Activated naive CD8-positive, alpha-beta T cell treated with anti-CD3 and anti-CD28 coated beads, Interleukin-2, amount 10 ng/mL, durations not matched to agents 7 days and 5 days (primary cell): ENCODE measurements at places on chromosomes 16 and 17. TPM values are rescaled to one million over a fixed set of nuclear protein-coding genes. Genes with fewer than 3 reads are reported as not detected.

CD300H gene
- total RNA-seq = not detected

SPATA32 gene
- total RNA-seq = 0.65 TPM

HCRT gene
- total RNA-seq = not detected

UBFD1 gene
- 44.6 TPM for total RNA-seq

SPNS2 gene
- 6.9 TPM for total RNA-seq

CXCL16 gene
- 2.7 TPM for total RNA-seq

ZNF423 gene
- total RNA-seq = 0.06 TPM

FN3K gene
- 5.2 TPM for total RNA-seq

TNFRSF12A gene
- 2.9 TPM for total RNA-seq

SMTNL2 gene
- total RNA-seq = not detected

ZSWIM7 gene
- total RNA-seq = 19.6 TPM

PRRT2 gene
- total RNA-seq = 2.3 TPM

LAT gene
- total RNA-seq = 288 TPM

KRT32 gene
- not detected for total RNA-seq

DOC2B gene
- total RNA-seq = not detected

NXN gene
- total RNA-seq = 0.22 TPM

DNAH3 gene
- not detected for total RNA-seq

CBX2 gene
- total RNA-seq = 9.2 TPM

PITPNM3 gene
- 0.64 TPM for total RNA-seq

MYH8 gene
- total RNA-seq = not detected

CDRT15 gene
- total RNA-seq = not detected

CKLF gene
- total RNA-seq = 130 TPM

CTRL gene
- 7.2 TPM for total RNA-seq

WNK4 gene
- total RNA-seq = 0.43 TPM

MARCHF10 gene
- total RNA-seq = 0.08 TPM

CD300LB gene
- not detected for total RNA-seq

CCL15 gene
- total RNA-seq = not detected

TLCD3A gene
- 12.5 TPM for total RNA-seq

MAP2K6 gene
- total RNA-seq = 11.7 TPM

SYT17 gene
- total RNA-seq = not detected

NEUROD2 gene
- not detected for total RNA-seq

SBK1 gene
- 15.9 TPM for total RNA-seq

CDH1 gene
- 0.51 TPM for total RNA-seq

ARHGAP44 gene
- not detected for total RNA-seq

PLK1 gene
- total RNA-seq = 76.5 TPM

KIF1C gene
- total RNA-seq = 37.3 TPM

NPIPA8 gene
- 16.0 TPM for total RNA-seq

EPX gene
- not detected for total RNA-seq

CDH11 gene
- not detected for total RNA-seq

TBX21 gene
- total RNA-seq = 20.7 TPM

SHISA6 gene
- total RNA-seq = not detected

SLC16A11 gene
- 1.7 TPM for total RNA-seq

AIPL1 gene
- not detected for total RNA-seq

CCDC47 gene
- total RNA-seq = 47.0 TPM

NHLRC4 gene
- total RNA-seq = 3.6 TPM

FTSJ3 gene
- 56.7 TPM for total RNA-seq

NGFR gene
- total RNA-seq = 0.50 TPM
